Stimulated activated CD4-positive, alpha-beta T cell treated with anti-CD3 and anti-CD28 coated beads, Interleukin-15, amount 100 ng/mL, for 1 hour (primary cell): ENCODE measurements at places on chromosomes 6 and 20.

GRCh38 chr6:53682632-53683031 lies 17.1 kb upstream of the KLHL31 start:
- DNase-seq: no peak

DNA sequence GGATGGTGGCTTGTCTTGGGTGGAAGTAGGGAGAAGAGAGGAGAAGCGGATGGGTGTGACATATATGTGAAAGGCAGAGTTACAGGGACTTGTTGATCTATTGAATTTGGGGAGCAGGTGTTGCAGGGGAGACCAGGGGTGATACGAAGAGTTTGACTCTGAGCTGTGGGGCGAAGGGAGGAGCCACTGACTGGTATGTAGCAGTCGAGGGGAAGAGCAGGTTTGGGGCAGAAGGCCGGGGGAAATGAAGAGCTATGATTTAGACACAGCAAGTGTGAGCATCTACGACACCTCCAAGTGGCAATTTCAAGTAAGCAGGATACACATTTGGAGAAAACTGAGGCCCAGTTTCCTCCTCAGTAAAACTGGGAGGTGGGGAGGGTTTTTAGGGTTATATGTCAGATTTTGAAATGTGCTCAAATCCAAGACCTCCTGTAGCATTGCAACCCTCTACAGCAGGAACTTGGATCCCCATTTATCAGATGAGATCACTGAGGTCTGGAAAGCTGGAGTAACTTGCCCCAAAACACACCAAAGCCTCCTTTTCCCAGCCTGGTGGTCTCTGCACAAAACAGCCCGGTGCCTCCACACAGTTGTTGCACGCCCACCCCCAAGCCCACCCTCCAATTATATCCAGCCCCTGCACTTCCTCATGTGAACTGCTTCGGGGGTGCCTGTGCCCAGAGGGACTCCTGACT lies 137.8 kb downstream of the PREX1 start:
- no peak for DNase-seq

- DNase-seq: peak; percentile 27
These were observed 238.5 kb downstream of the ZFAND3 start for GRCh38 chr6:38057994-38058393.

GRCh38 chr6:84027340-84028181 lies 6.0 kb upstream of the MRAP2 start:
- no peak for DNase-seq

DNA sequence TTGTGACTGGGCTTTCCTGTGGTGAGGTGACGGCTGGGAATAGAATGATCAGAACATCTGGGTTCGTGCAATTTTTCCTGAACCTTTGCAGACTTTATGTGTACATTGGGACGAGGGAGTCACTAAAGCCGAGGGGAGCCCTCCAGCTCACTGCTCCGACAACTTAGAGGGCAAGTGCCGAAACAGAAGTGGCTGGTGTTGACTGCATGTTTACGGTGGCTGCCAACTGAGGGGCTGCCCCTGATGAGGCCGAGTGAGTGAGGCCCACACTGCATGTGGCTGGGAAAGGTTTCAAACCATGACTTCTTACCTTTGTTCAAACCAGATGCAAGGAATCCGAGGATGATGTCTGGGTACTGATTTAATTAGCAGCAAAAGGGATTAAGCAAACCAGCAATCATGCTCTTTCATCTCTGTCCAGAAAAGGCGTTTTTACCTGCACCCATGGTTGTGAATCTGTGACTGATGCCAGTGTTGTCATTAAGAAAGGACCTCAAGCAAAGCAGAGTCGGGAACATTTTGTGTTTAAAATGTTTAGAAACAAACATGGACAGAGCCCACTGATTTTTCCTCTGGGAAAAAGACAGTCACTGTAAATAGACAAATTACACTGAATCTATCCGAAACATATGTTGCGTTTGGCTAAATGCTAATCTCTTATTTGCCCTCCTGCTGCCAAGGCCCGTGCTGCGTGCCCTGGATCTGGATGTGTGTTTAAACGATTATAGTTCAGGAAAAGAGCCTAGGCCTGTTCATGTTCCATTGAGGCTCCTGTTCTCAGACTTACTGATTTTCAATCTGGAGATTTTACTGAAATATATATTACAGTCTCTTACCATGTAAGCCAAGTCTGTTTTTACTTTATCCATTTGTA lies 105.1 kb downstream of the UST start:
- DNase-seq: no peak

DNA sequence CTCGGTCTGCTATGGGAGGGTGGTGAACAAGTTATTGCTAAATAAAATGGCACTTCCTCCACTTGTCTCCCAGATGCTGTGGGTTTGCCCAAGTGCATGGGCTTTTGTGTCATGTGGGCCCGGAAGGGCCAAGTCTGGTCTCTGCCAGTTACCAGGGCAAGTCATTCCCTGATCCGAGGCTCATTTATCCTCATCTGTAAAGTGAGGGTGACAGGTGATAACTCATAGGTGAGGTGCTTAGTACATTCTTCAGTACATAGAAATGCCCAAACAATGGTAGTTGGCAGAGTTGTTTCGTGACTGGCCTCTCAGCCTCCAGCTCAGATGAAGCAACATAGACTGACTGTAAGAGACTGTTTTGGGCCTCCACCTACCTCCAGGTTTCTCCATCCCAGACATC lies 2.0 kb upstream of the MUCL3 start:
- DNase-seq: no peak

DNA sequence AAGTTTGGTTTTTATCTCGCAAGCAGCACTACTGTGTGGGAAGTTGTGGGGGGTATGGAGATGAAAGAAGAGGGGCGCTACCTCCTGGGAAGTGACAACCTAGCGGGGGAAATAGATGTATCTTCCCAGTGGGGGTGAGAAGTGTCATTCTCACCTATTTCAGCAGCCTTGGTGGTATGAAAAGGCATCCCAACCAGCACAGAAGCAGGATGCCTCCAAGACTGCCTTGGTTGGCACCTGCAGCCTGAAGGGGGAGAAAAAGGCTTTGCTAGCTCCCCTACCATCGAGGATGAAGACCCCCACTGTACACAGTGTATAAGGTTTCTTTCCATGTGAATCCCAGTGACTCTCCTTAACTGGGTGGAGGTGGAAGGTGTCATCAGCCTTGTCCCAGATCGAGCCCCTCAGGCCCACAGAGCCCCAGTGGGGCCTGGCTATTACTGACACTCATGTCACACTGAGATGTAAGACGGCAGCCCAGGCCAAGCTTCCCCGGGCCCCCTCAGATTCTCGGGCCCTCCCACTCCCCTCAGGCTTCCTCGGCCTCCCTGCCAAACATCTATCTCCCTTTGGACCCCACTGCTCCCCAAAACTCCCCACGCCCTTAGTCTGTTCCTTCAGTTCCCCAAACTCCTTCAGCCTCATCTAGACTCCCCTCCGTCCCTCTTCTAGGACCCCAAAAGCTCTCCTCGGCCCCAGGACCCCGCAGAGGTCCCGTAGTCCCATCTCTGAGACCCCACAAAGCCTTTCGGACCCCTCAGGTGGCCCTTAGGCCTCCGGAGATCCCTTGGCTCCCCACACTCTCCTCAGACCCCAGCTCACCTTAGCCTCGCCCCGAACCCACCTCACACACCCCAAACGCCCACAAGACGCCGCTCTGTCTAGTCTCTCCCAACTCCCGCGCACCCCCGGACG lies 688 bp downstream of the COMMD7 start:
- no peak for DNase-seq

GRCh38 chr6:1137849-1138248 lies 174.0 kb upstream of the FOXQ1 start:
- DNase-seq: no peak

GRCh38 chr6:35541836-35542235 lies 29.1 kb upstream of the TULP1 start:
- DNase-seq: no peak

DNA sequence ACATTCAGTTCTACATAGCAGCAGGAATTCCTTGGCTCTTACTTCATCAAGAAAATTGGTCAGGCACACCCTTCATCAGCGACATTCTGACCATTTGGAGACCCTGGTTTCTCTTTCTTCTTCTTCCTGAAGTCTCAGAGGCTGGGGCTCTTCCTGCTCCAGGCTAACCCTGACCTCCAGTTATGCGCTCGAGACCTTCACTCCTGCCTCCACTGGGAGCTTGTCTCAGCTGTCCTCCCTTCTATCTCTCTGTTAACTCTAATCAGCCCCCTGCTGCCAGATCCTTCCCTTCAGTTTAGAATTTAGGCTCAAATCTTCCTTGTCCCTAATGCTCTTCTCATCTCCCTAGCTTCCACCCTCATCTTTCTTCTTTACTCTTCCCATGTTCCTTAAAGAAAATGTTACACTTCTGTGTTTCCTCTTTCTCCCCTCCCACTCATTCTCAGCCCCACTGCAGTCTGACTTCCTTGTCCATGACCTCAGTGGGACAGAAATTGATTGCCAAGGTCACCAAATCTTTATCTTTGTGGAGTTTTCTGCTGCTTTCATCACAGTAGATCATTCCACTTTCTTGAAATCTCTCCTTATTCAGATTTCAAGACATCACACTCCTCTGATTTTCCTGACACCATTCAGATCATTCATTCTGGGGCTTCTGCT lies 8.4 kb upstream of the HLA-DOA start:
- DNase-seq: no peak

DNA sequence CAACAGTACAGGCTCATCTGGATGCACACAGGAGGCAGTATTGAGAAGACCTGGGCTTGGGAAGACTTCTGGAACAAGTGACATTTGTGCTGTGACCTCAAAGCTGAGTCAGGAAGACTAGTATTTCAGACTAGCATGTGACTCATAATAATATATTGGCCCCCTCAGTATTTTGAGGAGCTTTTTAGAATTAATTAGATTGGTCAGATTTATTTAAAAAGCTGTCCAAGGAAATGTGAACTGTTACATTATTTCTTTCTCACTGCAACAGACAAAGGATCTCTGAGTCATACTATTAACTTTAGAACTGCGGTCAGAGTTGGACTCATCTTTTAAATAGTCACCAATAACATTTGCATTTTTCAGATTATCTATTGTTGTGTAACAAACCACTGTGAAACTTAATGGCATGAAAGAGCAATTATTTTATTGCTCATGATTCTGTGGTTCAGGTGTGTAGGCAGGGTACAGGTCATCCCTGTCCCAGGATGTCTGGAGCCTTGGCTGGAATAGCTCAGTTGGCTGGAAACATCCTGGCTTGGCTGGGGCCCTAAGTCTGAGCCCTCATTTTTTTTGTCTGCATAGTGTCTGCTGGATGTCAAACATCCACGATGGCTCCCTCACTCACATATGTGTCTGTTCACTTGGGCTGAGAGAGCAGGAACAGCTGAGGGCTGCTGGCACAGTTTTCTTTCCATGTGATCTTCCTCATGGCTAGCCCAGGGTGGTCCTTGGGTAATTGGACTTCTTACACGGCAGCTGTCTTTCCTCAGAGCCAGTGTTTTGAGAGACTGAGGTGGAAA lies 46.9 kb downstream of the MAP3K4 start:
- no peak for DNase-seq

DNA sequence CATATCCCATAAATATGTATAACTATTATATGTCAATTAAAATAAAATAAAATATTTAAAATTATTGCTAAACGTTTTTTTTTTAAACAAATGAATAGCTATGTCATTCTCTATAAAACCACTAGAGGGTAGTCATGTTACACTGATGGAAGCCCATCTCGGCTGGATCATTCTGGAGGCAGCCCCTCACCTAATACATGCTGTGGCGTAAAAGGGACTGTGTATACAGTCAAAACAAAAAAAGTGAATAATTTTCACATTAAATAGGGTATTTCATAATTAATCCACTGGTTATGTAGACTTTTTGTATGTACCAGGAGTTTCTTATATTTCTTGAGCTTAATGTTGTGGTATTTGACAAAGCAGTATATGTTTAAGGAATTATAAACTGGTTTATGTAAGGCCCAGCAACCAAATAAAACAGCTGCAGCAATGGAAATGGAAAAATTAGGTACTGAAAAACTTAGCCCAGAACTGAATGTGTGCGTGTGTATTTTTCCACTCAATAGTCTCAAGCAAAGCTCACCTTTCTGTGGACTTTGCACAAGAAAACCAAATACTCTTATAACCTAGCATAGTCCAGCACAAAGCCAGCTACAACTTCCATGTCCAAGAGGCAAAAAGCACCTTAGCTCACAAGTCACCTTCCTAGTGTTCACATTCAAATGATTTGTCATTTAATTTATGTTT lies 81.7 kb downstream of the COL9A1 start:
- no peak for DNase-seq

- no peak for DNase-seq
These were observed 384.5 kb downstream of the SMOC2 start for GRCh38 chr6:168825226-168826077.

DNA sequence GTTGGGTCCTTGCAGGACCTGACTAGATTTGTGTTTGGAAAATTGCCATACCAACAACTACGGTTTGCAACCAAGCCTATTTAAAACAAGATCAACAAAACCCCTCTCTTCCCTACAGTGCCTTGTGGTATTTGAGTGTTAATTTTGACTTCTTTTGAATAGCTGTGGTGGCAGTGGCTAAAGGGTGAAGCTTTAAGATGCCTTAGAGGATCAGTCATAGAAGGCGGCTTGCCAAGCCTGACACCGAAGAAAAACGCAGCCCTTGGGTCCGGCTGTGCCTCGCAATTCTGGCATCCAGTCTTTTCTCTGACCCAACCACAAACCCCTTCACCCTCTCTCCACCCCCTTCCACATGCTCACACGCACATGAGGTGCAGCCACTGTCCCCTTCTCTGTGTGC lies 32.6 kb downstream of the BMP6 start:
- no peak for DNase-seq

DNA sequence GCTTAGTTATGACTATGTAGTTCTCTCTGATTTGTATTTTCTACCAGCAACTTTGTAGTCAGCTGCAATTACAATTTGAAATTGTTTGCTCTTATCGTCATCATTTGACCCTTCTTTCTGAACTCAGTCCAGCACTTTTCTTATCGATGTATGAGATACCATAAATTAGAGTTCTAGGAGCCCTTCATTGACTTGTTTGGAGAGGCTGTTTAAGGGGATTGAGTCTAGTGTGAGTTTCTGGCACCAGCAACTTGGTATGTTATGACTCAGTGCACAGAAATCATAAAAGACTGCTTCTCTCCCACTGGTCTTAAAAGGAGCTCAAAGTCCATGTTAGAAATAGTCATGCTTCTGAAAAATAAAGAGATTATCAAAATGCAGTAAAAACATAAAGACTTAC lies 190.3 kb downstream of the TENT5A start:
- DNase-seq: no peak

DNA sequence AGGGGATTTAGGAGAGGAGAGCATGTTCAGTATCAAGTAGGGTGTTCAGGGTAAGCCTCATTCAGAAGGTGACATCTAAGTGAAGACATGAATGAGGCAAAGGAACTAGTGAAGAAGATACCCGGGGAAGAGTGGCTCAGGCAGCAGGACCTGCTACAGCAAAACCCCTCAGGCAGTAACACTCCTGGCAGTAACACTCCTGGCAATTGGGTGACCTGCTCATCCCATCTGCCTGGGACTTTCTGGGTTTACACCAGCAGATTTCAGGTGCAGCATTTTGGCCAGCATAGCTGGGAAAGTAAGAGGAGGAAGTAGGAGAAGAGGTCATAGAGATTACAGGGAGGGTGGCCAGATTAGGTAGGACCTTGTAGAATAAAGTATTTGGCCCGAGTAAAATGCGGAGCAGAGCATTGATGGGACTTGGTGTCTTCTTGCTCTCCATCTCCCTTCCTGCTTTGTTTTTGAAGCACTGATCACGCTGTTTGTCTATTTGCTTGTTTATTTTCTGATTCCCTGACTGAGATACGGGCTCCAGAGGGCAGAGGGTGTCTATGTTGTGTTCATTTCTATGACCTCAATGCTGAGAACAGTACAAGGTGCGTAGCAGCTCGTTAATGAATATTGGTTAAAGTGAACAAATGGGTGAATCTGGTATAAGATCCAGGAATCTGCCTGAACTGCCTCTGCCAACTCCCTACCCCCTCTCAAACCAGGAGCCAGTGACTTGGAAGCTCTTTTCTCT lies 88.3 kb downstream of the IYD start:
- no peak for DNase-seq
